ENCODE measurements at places on chromosomes 1 and 21.

DNA sequence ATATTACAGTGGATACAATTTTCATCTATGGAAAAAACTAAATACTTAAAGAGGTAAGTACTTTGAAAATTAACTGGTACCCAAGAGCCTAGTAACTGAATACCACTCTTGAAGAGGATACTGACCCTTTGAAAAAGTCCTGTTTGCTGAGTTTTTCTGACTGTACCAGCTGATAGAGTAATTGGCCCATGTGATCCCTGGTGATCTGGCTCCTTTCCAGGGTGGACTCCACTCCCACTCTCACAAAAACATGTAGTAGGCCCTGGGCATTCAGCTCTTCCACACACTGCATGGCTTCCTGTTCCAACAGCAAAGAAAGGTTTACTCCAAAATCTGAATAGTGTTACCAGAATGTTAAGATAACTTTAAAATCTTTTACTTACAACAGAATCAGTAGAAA is 53.6 kb upstream of the HP1BP3 start:
- DNase-seq, result no peak

GRCh38 chr1:227796359-227796915 is 19.0 kb upstream of the PRSS38 start:
- DNase-seq, result no peak

DNA sequence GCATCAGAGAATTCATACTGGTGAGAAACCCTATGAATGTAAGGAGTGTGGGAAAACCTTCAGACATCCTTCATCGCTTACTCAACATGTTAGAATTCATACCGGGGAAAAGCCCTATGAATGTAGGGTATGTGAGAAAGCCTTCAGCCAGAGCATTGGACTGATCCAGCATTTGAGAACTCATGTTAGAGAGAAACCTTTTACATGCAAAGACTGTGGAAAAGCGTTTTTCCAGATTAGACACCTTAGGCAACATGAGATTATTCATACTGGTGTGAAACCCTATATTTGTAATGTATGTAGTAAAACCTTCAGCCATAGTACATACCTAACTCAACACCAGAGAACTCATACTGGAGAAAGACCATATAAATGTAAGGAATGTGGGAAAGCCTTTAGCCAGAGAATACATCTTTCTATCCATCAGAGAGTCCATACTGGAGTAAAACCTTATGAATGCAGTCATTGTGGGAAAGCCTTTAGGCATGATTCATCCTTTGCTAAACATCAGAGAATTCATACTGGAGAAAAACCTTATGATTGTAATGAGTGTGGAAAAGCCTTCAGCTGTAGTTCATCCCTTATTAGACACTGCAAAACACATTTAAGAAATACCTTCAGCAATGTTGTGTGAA is 12.8 kb downstream of the ZFP69B start:
- no peak for DNase-seq

DNA sequence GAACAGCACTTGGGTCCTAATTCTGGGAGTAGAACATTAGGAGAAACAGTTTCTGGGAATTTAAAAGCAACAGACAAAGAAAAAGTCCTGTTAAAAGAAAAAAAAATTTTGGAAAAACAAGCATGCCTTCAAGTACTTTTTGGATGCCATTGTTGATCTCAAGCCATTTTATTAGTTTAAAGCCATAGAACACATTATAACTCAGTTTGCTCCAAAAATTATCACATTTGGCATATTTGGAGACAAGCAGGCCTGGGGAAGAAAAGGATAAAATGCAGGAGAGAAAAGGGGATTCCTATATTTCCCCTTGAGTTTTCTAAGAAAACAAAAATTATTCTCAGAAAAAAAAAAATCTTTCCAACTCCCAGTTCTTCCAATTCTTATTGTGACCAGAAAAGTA is 146.8 kb downstream of the TENT5C start:
- no peak for DNase-seq

DNA sequence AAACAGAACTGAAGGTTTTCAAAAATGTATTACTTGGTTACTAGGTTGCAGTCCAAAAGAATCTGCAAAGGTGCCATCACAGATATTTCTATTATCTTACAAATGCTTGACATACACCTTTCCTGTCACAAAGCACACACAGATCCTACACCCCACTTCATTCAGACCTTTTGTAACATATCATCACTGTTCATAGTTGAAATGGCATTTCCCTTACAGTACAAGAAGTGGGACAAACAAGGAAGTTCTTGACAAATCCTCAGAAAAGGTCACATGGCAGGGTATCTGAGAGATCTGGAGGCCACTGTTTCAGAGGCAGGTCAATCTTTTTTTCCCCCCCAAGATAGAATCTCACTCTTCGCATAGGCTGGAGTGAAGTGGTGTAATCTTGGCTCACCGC is 21.3 kb downstream of the TOR1AIP2 start:
- DNase-seq, result no peak

DNA sequence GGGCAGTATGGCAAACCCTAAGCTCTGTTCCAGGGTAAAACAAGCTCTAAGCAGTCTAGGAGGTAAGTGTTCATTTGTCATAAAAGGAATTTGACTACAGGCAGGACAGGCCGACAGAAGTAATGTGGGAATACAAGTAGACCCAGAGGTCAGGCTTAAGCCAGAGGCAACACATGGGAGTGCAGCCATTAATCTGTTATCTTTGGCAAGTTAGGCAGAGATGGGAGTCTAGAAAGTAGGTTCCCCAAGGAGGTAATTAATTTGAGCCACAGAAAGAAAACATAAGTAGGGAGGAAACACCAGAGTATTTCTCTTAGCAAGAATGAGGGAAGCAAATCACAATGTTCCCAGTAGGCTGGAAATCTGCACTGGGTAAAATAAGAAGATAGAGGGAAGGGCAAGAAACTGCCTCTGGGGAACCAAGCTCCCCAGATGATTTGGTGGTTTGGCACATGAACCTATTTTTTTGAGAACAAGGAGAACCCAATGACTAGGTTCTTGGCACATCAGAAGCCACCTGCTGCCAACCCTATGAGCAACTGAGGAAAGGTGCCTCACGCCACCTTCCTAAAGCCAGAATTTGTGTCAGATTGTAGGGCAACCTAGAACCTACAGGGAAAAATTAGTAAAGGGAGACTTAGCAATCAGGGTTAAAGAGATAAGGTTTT is 636.4 kb upstream of the PLXNA2 start:
- DNase-seq, result no peak

GRCh38 chr1:53634571-53634979 is 104.4 kb downstream of the GLIS1 start:
- DNase-seq, result no peak

GRCh38 chr1:52920791-52921291 is 699 bp downstream of the ECHDC2 start:
- no peak for DNase-seq

DNA sequence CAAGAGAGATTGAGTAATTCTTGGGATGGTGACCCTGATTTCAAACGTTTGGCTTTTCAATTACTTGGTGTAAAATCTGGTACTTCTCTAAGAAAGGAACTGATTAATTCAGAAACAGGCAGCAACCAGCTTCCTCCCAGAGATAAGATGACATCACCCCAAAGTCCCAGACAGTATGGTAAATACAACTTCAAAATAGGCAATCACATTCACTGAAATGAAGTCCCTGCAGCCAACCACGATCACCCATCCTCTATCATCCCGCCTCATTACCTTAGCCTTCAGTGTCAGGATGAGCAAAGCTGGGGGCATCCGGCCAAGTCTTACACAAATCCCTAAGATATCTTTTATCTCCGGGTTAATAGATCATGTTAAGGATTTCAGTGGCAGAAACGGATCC is 26.4 kb upstream of the RUNX1 start:
- DNase-seq, result no peak

- DNase-seq, result no peak
These were observed 634 bp downstream of the ACTRT2 start for GRCh38 chr1:3021801-3022401.

DNA sequence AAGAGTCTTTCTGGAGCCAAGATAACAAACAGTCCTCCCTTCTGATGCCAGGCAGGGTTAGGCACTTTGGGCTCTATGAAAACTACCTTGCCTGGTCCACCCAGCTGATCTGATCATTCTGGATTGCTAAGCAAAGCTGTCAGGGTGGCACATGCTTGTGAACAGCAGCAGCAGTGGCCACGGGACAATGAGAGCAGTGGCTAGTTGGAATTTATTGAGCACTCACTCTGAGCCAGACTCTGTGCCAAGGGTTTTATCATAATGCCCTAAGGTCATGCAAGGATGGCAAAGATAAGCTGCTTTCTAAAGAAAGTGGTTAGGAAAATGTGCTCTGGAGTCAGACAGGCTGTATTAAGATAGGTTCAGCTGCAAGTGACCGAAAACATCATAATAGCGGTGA is 390.4 kb upstream of the VAMP3 start:
- DNase-seq, result no peak

GRCh38 chr1:109788695-109789521 is 25.2 kb upstream of the EPS8L3 start:
- DNase-seq, result no peak

DNA sequence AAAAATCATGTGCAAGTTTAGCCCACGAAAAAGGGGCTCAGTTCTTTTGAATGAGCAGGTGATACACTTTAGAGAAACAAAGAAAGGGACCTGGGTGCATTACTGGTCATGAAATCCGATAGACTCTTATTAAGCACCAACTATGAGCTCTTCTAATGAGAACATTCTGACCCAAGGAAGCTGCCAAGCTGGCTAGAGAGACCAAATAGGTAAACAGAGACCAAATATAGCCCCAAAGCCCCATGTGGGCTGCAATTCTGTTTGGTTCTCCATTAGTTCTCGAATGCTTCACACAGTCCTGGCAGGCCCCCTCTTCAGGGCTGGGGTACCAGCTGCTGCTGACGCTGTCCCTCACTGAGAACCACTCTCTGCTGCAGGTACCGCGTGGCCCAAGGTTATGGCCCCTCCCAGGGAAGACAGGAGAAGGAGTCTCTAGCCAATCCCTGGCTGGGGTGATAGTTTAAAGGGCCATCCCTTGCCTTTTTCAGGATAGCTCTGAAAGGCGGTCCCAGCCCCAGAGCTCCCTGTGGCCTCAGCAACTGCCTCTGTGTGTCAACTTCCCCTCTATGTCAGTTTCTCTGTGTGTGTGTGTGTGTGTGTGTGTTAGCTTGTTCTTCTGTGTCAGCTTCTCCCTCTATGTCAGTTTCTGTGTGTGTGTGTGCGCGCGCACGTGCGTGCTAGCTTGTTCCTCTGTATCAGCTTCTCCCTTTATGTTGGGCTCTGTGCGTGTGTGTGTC is 7.1 kb upstream of the UBXN10 start:
- no peak for DNase-seq

DNA sequence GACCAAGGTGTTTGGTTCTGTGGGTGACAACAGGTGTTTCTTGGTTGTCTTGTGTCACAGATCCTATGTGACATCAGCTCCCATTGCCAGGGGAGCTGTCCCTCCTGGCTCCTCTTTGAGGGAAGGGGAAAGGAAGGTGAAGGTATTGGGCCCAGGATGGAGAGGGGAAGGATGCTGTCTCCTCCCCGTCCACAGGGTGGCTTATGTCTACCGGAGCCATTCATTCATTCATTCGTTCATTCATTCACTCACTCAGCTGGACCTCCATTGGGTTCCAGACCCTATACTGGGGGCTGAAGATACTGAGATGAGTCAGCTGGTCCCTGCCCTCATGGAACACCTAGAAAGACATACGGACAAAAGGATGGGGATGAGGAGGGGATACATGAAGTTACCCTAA is 38.9 kb downstream of the EPHB2 start:
- DNase-seq, result no peak

- DNase-seq, result no peak
These were observed 199.3 kb upstream of the DEPDC1 start for GRCh38 chr1:68696221-68696620.

GRCh38 chr1:41226815-41227434 is 15.2 kb downstream of the SCMH1 start:
- no peak for DNase-seq

- peak; percentile 75 for DNase-seq
These were observed 26.8 kb downstream of the EIF4G3 start for GRCh38 chr1:21149855-21150432.

DNA sequence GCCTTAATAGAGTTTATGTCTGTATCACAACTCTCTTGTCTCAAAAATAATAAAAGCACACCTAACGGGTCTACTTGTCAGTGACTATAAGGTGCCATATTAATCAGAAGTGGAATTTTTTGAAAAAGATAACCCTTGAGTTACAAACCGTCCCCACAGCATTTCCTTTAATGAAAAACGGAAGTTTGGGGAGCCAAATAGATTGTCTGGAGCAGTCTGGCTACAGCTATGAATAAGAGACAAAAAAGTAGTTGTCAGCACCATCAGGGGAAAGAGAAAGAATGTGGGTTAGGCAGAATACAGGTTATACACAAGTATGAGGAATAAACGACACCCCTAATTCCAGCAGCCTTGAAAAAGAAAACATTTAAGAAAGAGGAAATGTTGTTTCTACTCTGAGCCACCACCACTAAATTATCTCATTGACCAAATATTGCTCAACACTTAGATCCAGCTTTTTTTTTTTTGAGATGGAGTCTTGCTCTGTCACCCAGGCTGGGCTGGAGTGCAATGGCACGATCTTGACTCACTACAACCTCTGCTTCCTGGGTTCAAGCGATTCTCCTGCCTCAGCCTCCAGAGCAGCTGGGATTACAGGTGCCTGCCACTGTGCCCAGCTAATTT is 29.4 kb upstream of the USP24 start:
- DNase-seq, result no peak

- DNase-seq, result no peak
These were observed 143.5 kb downstream of the DMRTA2 start for GRCh38 chr1:50279622-50280330.

DNA sequence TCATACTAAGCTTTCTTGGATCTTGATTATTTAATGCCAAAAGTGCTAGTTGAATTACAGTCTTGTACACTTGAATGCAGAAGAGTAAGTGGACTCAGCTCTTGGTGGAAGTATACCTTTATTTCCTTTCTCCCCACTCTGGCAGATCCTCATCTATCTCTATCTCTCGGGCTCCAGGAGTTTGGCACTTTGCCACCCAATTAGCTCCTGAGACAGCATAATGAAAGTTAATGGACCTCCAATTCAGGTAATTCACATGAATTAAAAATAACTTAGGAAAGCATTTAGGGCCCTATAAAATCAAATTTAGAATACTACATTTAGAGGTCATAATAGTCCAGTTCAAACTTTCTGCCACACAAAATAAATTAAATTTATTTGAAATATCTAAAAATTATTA is 67.4 kb downstream of the OLFM3 start:
- DNase-seq, result no peak

- DNase-seq, result no peak
These were observed 164.6 kb downstream of the RASAL2 start for GRCh38 chr1:178258536-178258935.

- DNase-seq, result peak; percentile 30
These were observed 8.6 kb downstream of the TNFRSF18 start for GRCh38 chr1:1197551-1198422.

GRCh38 chr1:158101927-158102326 is 78.8 kb upstream of the CD1D start:
- DNase-seq, result no peak

GRCh38 chr1:19220991-19221390 is 10.9 kb upstream of the UBR4 start:
- no peak for DNase-seq

DNA sequence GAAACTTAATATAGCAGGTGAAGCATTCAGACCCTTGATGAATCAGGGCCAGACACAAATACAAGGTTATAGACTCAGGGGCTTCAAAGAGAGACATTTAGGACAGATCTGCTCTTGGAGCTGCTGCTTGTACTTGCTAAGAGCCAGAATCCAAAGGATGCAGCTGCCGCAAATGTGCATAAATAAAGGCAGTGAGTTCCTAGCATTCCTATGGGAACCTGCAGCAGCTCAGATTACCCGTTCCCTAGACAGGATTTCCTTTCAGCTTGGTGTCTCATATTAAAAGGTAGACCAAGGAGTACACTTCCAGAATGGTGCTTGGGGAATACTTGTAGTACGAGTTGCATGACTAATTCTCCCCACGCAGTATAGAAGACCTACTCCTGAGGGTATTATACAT is 9.7 kb upstream of the LRRC53 start:
- no peak for DNase-seq
